ENCODE measurements at places on chromosomes 12 and 14.

- DNase-seq, result no peak
Observed at GRCh38 chr14:105199093-105199492, 18.0 kb upstream of the NUDT14 start.

DNA sequence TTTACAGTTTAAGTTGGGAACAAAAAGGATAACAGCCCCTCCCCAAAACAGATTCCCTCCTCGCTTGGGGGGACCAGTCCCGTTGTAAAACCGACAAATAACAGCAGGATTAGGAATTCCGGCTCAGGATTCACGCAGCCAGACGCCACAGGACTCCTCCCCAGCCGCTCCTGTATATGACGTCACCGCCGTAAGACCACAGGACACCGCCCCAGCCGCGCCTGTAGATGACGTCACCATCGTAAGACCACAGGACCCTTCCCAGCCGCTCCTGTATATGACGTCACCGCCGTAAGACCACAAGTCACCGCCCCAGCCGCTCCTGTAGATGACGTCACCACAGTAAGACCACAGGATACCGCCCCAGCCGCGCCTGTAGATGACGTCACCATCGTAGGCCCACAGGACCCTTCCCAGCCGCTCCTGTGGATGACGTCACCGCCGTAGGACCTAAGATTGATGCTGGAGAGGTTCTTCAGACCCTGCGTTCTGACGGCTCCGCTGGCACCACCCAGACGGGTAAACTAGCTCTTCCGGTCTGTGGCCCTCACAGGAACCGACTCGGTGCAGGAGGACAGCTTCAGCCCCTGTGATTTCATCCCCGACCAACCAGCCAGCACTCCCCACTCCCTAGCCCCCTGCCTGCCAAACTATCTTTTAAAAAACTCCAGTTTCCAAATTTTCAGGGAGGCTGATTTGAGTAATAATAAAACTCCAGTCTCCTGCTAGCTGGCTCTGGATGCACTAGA is 43.9 kb upstream of the FBRSL1 start:
- DNase-seq, result no peak

GRCh38 chr14:33764876-33765650 is 185.8 kb downstream of the EGLN3 start:
- no peak for DNase-seq

- DNase-seq, result no peak
Observed at GRCh38 chr14:55446833-55447232, 6.4 kb upstream of the TBPL2 start.

DNA sequence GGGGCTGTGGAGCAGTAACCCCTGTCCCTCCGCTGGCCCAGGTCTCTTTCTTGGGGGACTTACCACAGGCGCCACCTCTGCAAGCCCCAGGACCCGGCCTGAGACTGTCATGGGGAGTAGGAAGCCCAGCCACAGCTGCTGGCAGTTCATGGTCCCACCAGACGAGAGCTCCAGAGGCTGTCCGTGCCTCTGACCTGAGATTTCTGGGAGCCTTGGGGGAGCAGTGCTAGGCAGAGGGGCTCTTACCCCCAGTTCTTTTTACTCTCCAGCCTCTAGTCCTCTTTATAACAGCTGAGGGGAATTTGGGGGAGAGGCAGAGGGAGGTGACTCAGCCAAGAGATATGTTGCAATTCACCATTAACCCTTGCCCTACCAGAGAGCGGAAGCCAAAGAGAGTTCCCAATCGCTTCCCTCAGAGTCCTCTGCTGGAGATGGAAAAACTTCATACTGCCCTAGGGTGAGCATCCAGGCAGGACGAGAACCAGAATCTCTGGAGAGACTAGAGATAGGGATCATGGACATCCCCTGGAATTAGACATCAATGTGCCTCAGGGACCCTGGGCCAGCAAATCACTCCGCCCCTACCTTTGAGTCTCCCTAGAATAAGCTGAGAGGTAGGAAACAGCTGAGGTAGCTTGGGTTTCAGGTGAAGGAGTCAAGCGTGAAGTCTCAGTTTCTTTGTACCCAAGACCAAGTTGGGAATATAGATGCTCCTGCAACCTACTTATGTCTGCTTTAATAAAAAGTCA is at the start of gene MMP19:
Gene MMP19 (minus strand): TSS at position 256 of the 749 bp plus-strand sequence. CDS start 106 bp downstream, at position 150.
- DNase-seq, result no peak

DNA sequence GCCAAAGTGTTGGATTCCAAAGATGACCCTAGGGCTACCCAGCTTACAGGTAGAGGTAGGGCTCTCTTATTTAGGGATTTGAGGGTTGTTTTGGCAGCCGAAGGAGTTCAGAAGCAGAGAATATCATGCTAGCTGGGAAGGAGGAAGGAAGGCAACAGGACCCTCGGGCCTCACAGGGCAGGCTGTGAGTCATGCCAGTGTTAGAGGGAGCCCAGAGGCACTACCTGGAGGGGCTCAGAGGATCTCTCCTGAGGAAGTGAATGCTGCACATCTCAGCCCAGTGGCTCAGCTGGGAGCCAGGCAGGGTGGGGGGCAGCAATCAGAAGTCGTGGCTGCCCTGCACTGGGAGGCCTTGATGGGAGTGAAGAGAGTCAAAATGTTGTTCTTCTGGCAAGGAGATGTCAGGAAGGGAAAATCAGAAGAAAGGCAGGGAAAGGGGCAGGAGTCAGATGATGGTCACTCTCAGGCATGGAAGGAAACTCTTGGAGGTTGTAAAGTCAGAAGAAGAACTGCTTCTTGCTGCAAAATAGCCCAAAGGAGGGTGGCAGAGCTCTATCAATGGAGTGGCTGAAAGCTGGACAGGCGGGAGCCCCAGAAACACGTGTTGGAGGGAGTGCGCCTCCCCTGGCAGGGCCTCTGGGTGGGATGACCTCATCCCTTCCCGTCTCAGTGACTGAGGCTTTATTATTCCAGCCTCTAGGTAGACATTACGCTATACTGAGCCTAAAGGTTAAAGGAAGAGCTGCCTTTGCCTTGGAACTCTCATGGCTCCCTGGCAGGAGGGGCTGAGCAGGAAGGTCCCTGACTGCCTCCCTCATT is 141.3 kb downstream of the SMOC1 start:
- DNase-seq, result no peak

GRCh38 chr12:9813821-9814798 is 13.2 kb upstream of the KLRF1 start:
- DNase-seq, result peak; percentile 80

GRCh38 chr12:110983811-110984210 is 63.4 kb upstream of the MYL2 start:
- no peak for DNase-seq

GRCh38 chr14:84533791-84534190 is 996.2 kb upstream of the FLRT2 start:
- no peak for DNase-seq

GRCh38 chr12:12229556-12230092 is 37.2 kb downstream of the LRP6 start:
- no peak for DNase-seq

DNA sequence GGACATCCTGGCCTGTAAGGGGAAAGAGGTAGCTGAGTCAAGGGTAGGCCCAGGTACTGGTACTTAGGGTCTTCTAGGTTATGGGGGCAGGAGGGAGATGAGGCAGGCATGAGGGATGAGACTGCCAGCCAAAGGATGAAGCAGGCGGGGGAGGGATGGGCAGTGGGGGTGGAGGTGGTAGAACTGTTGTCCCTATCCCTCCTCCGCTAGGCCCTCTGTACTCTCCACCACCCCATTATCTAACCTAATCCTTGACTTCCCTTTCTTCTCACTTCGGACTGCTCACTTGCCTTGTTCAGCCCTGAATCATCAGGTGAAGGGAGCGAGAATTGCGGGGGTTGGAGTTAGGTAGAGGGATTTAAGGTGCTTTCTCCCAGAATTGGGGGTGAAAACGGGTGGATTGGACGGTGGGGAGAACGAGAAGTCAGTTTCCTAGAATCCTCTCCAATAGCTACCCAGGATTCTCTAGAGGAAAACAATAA is 562 bp downstream of the PAN2 start:
- no peak for DNase-seq

- peak; percentile 85 for DNase-seq
Observed at GRCh38 chr14:32509632-32510187, 180.6 kb downstream of the AKAP6 start.

GRCh38 chr12:83102499-83102898 is 415.8 kb downstream of the TMTC2 start:
- no peak for DNase-seq

- no peak for DNase-seq
Observed at GRCh38 chr14:32567543-32568384, 238.7 kb downstream of the AKAP6 start.

DNA sequence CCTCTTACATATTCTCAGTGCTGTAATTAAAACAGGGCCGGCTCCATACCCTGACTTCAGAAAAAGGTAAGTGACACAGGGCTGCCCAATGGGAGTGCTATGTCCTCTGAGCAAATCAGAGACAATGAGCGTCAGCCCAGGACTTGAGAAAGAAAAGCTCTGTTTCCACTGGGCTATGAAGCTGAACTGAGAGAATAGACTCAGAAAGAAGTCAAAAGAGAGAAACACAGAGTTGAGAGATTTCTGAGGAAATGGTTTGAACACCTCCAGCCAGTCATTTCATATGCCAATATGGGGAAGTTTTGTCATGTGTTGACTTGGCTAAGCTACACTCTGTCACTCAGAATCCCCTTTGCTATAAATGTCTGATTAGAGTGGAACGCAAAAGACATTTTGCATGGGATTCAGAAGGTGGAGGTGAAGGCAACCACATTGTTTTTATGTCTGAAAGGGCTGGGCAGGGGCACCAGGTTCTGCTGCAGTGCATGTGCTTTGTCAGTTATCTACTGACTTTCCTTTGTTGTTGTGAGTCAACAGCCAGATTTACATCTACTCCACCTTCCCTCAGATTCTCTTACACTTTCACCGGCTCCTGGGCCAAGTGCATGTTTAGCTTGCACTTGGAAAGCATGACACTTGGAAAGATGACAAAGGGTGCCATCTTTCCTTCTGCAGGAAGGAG is 313.3 kb downstream of the DUSP6 start:
- no peak for DNase-seq

DNA sequence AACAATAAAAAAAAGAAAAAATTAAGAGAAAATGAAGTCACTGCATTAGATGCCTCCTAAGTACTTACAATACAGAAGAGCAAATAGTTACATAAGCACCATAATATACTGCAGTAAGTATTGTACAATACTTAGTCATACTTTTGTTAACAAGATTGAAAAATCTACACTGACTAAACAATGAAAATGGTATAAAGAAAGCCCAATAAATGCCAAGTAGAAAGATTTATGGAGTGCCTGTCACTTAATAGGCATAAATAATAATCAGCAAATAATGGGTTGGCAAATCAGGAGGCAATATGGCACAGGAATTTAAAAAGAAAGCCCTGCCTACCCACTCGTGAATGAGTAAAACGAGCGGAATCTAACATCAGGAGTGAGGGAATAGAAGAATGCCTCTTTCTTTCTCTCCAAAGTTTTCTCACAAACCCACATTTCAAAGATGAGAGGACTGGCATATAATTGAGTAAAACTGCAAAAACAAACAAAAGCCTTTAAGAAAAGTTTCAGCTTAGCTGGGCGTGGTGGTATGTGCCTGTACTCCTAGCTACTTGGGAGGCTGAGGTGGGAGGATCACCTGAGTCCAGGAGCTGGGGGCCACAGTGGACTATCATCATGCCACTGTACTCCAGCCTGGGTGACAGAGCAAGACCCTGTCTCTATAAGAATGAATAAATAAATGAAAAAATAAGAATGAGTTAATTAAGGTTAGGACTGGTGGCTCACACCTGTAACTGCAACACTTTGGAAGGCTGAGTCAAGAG is 36.1 kb downstream of the CRY1 start:
- no peak for DNase-seq

- no peak for DNase-seq
Observed at GRCh38 chr14:104974665-104975390, 3.3 kb downstream of the AHNAK2 start.

- DNase-seq, result no peak
Observed at GRCh38 chr12:63036974-63037335, 102.0 kb upstream of the PPM1H start.

GRCh38 chr12:83850531-83850930 is 1062.1 kb downstream of the SLC6A15 start:
- no peak for DNase-seq

Measured in coronary artery (tissue), 2 donors.